ENCODE measurements at places on chromosomes 3 and 15.

- no peak for DNase-seq
Observed at GRCh38 chr3:60282866-60283265, 968.4 kb downstream of the FHIT start.

- DNase-seq = no peak
Observed at GRCh38 chr3:34283751-34284150, 485.3 kb downstream of the PDCD6IP start.

GRCh38 chr15:70095408-70096214, 2.1 kb downstream of the TLE3 start:
- no peak for DNase-seq

GRCh38 chr3:106768941-106769480, 608.2 kb upstream of the CCDC54 start:
- DNase-seq = no peak

DNA sequence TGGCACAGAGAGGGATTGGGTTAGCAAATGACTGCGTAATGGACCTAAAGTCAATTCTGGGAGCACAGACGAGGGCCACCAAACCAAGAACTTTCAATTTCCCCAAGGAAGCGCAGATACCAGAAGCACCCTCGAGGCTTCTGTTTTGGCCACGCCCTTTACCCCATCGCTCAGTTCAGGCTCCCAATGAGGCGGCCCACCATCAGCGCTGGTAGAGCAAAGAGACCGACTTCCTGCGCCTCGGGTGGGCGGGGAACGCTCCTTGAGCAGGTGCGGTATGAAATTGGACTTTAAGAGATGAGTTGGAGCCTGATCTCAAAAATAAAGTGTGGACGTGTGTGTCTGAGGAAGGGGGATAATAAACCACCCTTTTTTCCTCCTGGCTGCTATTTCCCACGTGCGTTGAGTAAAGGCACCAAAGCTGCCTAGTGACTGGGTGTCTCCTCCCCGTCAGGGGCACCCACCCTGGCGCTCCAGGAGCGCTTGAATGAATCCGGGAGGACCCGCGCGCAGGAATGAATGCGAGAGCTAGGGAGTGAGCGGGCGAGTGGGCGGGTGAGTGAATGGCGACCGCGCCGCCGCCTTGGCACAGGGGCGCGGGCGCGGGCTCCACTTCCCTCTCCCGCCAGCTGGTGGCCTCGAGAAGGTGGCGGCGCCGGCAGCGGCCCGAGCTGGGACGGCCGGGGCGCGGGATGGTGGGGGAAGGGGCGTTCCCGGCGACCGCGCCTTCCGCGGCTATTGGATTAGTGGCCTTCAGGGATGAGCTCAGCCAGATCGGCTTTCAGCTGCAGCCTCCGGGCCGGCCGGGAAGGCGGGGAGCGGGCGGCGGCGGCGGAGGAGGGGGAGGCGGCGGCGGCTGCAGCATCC, at the start of gene SPSB4:
Gene SPSB4 (plus strand): TSS at position 772 of the 867 bp plus-strand sequence. CDS start 14,758 bp downstream, outside the sequence.
- DNase-seq = no peak

- DNase-seq = no peak
Observed at GRCh38 chr3:177795859-177796258, 598.6 kb upstream of the TBL1XR1 start.

- no peak for DNase-seq
Observed at GRCh38 chr3:42062464-42062863, 28.7 kb upstream of the TRAK1 start.

- DNase-seq = no peak
Observed at GRCh38 chr15:48996276-48996675, 32.6 kb upstream of the SHC4 start.

GRCh38 chr3:127700406-127700805, 27.7 kb downstream of the ABTB1 start:
- no peak for DNase-seq

GRCh38 chr3:115646027-115646690, 22.8 kb downstream of the GAP43 start:
- DNase-seq = no peak

- DNase-seq = no peak
Observed at GRCh38 chr15:33200444-33200843, 5.9 kb upstream of the FMN1 start.

DNA sequence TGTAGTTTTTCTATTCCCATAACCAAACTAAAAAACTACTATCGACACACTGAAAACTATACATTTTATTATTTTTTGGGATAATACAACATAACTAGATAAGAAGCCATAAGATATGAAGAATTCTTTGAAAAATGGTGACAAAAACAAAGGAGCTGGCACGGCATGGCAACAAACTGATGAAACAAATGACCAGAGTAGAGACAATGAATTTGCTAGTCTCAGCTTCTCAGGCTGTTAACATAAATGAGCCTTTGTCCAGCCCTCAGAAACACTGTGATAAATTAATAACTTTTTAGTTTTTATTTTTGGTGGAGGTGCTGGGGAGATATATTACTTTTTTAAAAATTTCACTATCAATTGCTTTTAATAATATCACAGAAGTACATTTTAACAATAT, 100.7 kb downstream of the SMARCC1 start:
- no peak for DNase-seq

DNA sequence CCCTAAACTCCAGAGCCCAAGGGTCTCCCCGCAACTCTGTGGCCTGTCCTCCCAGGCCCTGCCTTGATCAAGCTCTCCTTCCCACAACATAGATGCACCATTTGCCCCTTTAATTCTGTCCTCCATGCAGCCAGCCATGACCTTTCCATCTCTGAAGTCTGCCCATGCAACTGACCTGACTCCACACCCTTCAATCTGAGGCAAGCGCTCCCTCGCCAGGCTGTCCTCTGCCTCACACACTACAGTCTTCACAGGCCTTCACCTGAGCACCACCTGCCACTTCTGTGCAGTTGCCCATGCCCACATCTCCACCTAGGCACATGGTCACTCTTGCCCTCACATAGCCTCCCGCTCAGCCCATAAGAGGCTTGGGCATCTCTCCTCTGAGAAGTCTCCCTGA, 244.0 kb downstream of the OCA2 start:
- no peak for DNase-seq

DNA sequence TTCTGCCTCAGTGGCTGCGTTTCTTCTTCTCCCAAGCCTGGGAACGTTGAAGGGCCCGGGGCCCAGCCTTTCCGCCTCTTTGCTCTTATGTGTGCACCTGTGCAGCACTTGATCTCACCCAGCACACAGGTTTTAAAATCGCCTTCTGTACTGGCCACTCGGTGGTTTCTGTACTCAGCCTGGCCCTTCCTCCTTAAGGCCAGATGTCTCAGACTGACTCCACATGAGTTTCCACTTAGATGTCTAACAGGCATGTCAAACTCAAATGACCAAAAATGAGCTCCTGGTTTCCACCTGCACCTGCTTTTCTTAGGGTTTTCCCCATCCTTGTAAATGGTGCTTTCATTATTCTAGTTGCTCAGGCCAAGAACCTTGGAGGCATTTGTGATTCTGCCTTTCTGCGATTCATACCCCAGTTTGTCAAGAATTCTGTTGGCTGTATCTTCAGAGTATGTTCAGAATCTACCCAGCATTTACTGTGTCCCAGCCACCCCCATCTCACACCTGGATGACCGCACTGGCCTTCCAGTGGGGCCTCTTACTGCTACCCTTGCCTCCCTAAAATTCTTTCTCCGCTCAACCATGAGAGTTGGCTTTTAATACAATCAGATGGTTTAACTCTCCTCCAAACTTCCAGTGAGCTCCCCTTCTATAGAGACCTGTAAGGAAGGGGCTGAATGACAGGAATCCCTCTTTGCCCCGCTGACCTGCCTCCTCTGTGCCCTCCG, 2.2 kb upstream of the TRAK1 start:
- no peak for DNase-seq

DNA sequence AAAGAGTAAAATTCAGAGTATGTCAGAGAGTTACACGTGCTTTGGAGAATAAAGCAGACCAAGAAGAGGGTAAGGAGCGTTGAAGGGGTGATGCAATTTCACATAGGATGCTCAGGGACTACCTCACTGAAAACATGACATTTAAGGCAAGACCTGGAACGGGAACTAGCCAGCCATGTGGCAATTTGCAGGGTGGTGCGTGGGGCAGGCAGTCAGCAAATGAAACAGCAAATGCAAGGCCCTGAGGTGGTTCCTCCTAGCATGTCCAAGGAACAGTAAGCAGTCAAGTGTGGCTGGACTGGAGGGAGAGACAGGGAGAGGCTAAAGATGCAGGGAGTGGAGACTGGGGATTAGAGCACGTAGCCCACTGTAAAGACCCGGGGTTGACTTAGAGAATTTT, 146.1 kb upstream of the LPP start:
- no peak for DNase-seq

DNA sequence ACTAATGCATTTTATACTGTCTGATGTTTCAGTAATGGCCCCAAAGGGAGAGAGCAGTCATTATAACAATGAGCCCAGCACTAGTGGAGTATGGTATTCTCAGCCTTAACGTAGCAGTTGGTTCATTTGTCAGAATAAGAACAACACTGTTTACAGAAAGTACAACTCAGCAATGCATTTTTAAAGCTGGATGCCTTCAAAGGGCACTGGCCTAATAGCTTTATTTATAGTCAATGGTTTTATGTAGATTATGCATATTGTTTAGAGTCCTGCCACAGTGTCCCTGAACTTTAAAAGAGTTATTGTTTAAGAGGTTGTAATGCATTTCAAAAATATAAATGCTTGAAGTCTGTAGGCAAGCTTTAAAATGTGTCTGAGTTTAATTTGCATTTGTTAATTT, 211.1 kb downstream of the MCTP2 start:
- DNase-seq = no peak

- no peak for DNase-seq
Observed at GRCh38 chr3:127113571-127113891, 79.4 kb upstream of the PRR23E start.

DNA sequence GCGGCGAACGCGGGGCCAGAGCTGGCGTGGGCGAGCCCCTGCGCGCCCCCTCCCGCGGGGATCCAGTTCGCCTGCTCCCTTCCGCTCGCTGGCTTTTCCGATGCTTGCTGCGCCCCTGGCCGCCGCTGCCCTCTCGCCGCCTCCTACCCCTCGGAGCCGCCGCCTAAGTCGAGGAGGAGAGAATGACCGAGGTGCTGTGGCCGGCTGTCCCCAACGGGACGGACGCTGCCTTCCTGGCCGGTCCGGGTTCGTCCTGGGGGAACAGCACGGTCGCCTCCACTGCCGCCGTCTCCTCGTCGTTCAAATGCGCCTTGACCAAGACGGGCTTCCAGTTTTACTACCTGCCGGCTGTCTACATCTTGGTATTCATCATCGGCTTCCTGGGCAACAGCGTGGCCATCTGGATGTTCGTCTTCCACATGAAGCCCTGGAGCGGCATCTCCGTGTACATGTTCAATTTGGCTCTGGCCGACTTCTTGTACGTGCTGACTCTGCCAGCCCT, 721 bp downstream of the P2RY1 start:
- DNase-seq = no peak

DNA sequence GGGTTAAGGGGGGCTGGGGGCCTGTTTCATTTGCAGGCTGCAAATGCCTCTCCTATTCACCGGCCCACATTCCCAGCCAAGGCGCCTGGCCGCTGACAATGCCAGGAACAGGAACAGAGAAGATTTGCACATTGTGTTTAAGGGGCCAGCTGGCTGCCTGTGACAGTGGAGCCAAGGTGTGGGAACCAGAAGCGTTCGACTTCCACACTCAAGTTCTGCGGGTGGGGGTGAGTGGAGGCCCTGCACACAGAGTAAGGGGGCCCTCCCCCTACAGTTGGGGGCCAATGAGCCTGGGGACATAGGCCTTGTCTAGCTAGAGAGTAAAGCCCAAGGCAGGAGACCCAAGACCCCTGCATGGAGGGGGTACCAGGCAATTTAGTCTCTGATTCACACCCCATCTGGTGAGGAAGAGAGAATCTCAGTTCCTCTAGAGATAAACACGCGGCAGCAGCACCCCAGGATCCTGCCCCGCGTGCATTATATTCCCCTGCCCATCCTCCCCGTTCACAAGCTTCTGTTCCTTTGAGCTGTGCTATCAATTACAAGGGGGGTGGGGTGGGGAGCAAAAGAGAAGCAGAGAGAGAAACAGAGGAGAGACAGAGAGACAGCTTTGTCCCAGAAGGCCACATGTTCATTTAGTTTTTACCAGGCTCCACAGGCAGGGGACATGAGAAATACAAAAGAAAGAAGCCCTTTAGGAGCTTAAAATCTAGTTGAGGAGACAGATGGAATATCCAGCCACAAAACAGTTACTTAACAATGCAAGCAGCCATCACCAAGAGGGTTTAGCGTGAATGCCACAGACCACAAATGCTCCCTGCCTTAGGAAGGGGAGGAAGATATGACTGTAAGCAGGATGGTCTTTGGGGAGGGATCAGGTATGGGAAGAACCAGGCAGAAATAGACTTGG, 9.2 kb downstream of the IGDCC3 start:
- no peak for DNase-seq
